Amygdala (tissue), 56 donors: ENCODE measurements at places on chromosomes 11 and 22.
A peak's percentile ranks its signal among the peaks of the same experiment; 100 is the strongest.

GRCh38 chr11:132665205-132665604 lies 867.1 kb downstream of the OPCML start:
- DNase-seq: no peak

DNA sequence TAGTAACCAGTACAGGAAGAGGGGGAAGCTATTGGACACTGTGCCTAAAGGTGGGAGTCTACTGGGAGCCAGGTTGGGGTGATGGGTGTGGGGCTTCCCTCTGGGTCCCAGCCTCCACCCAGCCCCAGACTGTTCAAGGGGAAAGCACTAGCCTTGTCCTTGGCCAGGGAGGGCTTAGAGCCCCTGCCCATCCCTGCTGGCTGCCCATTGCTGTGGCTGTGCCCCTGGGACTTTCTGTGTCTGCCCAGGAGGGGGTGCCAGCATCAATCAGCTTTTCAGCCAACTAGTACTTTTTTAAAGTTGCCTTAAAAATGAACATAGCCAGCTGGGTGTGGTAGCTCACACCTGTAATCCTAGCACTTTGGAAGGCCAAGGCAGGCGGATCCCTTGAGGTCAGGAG lies 19.9 kb downstream of the INCENP start:
- no peak for DNase-seq

GRCh38 chr11:104152941-104153505 lies 10.9 kb downstream of the PDGFD start:
- DNase-seq: no peak

GRCh38 chr22:48318575-48319320 lies 1508.9 kb downstream of the BRD1 start:
- no peak for DNase-seq

- no peak for DNase-seq
Observed at GRCh38 chr11:131687291-131688047, 317.1 kb downstream of the NTM start.

DNA sequence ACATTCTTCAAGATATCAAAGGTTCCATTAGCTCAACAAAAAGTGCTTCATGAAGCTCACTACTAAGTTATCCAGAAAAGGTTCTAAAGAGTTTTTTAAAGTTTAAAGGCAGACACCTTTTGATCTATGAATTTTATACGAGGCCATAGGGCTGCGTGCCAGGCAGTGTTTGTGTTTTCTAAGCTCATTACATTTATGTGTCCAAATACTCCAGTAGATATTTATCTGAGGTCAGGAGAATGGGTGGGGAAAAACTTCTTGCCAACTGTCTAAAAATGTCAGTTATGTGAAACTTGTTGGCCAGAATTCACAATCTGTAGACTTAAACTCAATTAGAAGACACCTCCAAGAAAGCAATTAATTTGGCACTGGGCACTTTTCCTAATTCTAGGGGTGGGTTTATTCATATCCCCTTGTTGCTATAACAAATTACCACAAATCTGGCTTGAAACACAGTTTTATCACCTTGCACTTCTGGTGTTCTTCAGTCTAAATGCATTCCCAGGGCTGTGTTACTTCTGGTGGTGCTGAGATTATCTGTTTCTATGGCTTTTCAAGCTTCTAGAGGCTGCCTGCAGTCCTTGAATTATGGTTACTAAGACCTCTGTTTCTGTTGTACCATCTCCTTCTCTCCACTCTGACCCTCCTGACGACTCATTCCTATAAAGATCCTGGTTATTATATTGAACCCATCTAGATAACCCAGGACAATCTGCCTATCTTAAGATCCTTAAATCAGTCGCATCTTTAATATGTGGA lies 1030.4 kb upstream of the CNTN5 start:
- no peak for DNase-seq

DNA sequence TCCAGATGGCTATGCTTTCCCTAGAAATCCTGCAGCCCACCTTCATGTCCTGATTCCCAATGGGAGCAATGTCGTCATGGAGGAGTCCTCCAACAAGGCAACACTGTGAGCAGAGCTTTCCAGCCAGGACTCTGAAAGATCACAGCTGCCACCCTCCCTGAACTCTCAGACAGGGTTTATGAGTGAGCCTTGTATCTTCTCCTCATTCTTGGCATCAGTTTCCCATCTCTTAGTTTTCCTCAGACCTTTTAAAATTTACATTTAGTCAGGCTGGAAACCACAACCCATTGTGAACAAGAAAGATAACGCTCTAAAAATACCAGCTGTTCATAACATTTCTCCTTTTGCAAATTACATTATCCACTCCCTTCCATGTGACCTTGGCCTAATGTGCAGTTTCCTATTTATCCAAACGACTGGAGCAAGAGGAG lies 15.6 kb upstream of the LYVE1 start:
- no peak for DNase-seq

DNA sequence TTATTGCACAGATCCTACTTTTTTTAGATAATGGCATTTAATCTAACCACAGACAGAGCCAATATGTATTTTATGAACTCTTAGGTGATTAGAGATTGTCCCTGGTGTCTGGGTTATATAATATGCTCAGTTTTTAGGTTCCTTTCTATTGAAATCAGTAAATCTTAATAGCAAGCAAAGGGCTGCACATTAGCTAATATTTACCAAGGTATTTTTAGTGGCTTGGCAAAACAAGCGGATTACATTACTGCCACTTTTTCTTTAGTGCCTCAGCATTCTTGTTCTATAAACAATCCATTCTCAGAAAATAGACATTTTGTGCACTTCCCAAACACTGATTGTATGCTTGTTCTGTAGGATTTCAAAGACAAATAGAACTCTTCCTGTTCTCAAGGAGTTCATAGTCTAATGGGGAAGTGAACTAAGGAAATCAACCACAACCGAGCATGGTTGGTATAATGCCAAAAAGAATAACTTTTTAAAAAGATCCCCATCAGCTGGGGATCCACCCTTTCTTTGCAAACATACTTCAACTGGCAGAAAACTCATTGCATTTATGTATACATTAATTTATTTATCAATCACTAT lies 23.8 kb downstream of the KCNJ1 start:
- DNase-seq: no peak

- no peak for DNase-seq
Observed at GRCh38 chr22:36840106-36840505, 20.7 kb upstream of the NCF4 start.

GRCh38 chr11:17686231-17686980 lies 33.0 kb upstream of the MYOD1 start:
- no peak for DNase-seq

GRCh38 chr11:10322830-10323792 lies 18.2 kb downstream of the ADM start:
- DNase-seq: no peak

DNA sequence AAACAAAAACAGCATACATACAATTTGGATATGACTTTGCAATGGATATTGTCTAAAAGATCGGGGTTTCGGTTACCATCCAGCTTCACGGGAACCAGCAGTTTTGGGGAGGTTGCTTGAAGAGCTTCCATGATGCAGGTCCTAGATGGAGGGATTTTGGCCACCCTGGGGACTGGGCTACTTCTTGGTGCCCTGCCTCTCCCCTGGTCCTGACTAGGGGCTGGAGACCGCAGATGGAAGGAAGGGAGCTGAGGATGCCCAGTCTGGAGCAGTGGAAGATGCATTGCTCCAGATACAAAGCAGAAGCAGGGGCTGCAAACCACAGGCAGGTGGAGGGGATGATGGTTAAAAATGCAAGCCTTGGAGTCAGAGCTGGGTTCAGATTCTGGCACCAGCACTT lies 13.5 kb downstream of the SOX10 start:
- no peak for DNase-seq

DNA sequence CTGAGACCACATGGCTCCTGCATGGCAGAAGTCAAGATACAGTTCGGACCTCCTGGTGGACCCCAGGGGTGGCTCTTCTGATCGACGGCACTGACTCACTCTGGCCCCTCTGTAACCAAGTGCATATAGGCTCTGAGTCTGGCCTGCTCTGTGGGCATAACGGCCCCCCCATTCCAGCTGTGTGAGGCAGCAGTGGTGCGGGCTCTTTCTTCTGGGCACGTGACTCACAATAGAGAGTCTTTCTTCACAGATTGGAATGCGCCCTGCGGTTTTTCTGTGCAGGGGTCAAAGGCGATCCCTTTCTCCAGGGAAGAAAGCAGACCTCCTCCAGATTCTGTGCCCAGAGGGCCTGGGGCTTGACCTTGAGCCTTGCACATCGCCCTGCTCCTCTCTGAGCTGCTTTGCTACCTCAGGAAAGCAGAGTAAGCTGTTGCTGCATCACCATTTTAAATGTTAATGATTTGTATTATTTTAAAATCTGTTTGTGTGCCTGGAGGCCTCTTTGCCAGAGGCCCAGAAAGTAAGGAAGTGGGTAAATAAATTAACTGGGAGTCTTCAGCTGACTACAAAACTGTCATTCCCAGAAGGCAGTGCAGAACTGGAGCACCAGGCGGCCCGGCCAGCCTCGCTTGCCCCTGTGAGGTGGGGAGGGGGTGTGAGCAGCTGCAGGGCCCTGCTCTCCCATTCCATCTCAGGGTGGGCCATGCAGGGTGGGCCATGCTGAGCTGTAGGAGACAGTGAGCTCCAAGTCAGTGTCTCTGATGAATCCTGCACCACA lies 199.0 kb downstream of the GRIK4 start:
- peak; percentile 18 for DNase-seq

GRCh38 chr11:106989078-106989455 lies 29.2 kb downstream of the GUCY1A2 start:
- DNase-seq: no peak

DNA sequence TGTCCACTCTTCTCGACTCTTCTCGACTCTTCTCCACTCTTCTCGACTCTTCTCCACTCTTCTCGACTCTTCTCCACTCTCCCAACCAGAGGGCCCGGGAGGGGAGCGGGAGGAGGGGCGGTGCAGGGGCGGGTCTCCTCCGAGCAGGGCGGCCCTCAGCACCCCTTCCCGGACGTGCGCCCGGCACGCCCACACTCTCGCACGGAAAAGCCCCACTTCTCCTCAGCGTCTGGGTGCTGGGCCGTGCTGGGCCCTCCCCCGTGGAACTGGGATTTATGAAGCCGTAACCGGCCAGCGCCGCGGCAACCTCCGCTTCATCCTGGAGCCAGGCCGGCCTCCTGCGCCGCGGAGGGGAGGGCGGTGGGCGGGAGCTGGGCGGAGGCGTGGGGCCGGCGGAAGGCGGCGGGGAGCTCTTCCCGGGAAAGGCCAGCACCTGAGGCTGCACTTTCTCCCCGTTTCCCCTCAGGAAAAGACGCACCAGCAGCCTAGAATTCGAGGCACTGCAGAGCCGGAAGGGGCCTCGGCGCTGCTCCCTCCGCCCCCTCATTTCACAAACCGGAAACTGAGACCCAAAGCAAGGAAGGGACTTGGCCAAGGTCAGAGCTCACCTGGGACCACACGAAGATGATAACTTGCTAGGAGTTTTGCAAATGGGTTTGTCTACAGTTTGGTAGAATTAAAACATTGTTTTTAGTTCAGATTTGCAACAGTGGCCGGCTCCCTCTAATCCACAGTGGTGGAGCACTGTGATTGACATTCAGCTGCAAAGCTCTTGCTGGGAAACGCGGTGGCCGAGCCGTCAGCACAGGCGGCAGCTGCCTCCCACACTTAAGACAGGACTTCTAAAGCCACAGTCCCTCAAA lies 31.6 kb upstream of the JAM3 start:
- DNase-seq: peak; percentile 34

GRCh38 chr11:126115127-126115495 lies 52.4 kb upstream of the CDON start:
- no peak for DNase-seq
